ENCODE measurements at places on chromosomes 4 and X. TPM values are rescaled to one million over a fixed set of nuclear protein-coding genes. Genes with fewer than 3 reads are reported as not detected.

The SLIT2 gene
- polyA plus RNA-seq, result 52.6 TPM

The PPARGC1A gene
- polyA plus RNA-seq, result 25.0 TPM

The ETNPPL gene
- polyA plus RNA-seq, result 0.24 TPM

The SPANXD gene
- polyA plus RNA-seq, result not detected

The C4orf51 gene
- polyA plus RNA-seq, result not detected

The TMEM35A gene
- 8.3 TPM for polyA plus RNA-seq

The GABRB1 gene
- 0.53 TPM for polyA plus RNA-seq

The SUPT20HL2 gene
- polyA plus RNA-seq, result not detected

GRCh38 chr4:102642631-102643298 is 118.0 kb downstream of the MANBA start:
- no peak for DNase-seq

- no peak for DNase-seq
Measured at GRCh38 chrX:123976706-123977316, 15.3 kb downstream of the STAG2 start.

- no peak for DNase-seq
Measured at GRCh38 chrX:39011454-39012221, 210.4 kb downstream of the MID1IP1 start.

GRCh38 chr4:168188754-168189153 is 96.4 kb downstream of the ANXA10 start:
- no peak for DNase-seq

DNA sequence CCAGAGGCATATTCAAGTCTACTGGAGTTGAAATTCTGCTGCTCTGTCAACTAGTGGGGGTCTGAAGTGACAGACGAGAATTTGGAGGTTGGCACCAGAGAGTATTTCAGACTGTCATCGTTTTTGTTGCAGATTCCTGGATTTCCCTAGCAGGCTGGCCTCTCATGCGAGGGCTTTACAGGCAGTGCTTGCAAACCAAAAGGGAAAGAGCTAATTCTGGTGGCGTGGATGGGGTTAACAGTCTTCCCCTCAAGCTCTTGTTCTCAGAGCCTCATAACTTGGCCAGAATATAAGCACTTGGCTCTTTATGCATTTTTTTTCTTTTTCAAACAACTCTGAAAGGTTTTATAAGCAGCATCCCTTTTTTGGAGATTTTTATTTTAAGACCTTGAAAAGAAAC is at the start of gene SPARCL1:
SPARCL1 (minus strand) TSS at position 190 of the 400 bp plus-strand sequence. CDS start 29,802 bp downstream, outside the sequence.
- no peak for DNase-seq

DNA sequence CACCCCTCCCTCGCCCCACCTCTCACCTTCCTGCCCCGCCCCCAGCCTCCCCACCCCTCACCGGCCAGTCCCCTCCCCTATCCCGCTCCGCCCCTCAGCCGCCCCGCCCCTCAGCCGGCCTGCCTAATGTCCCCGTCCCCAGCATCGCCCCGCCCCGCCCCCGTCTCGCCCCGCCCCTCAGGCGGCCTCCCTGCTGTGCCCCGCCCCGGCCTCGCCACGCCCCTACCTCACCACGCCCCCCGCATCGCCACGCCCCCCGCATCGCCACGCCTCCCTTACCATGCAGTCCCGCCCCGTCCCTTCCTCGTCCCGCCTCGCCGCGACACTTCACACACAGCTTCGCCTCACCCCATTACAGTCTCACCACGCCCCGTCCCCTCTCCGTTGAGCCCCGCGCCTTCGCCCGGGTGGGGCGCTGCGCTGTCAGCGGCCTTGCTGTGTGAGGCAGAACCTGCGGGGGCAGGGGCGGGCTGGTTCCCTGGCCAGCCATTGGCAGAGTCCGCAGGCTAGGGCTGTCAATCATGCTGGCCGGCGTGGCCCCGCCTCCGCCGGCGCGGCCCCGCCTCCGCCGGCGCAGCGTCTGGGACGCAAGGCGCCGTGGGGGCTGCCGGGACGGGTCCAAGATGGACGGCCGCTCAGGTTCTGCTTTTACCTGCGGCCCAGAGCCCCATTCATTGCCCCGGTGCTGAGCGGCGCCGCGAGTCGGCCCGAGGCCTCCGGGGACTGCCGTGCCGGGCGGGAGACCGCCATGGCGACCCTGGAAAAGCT is at the start of the genes HTT and HTT-AS:
HTT (plus strand) TSS at position 604 of the 768 bp plus-strand sequence; CDS start at position 749, 145 bp downstream.
HTT-AS (minus strand) TSS at position 461 of the 768 bp plus-strand sequence.
- DNase-seq, result peak; percentile 97

Measured in right renal pelvis (tissue), 4 donors.